Tongue (tissue), 3 donors: ENCODE measurements at places on chromosomes 3 and 15. TPM values are rescaled to one million over a fixed set of nuclear protein-coding genes. Genes with fewer than 3 reads are reported as not detected.
A peak's percentile ranks its signal among the peaks of the same experiment; 100 is the strongest.

RTP3 gene
- not detected for total RNA-seq

HTR3E gene
- not detected for total RNA-seq

PRSS50 gene
- total RNA-seq, result not detected

- peak; percentile 38 for DNase-seq
Observed at GRCh38 chr3:195221015-195221853, 49.7 kb downstream of the XXYLT1 start.

DNA sequence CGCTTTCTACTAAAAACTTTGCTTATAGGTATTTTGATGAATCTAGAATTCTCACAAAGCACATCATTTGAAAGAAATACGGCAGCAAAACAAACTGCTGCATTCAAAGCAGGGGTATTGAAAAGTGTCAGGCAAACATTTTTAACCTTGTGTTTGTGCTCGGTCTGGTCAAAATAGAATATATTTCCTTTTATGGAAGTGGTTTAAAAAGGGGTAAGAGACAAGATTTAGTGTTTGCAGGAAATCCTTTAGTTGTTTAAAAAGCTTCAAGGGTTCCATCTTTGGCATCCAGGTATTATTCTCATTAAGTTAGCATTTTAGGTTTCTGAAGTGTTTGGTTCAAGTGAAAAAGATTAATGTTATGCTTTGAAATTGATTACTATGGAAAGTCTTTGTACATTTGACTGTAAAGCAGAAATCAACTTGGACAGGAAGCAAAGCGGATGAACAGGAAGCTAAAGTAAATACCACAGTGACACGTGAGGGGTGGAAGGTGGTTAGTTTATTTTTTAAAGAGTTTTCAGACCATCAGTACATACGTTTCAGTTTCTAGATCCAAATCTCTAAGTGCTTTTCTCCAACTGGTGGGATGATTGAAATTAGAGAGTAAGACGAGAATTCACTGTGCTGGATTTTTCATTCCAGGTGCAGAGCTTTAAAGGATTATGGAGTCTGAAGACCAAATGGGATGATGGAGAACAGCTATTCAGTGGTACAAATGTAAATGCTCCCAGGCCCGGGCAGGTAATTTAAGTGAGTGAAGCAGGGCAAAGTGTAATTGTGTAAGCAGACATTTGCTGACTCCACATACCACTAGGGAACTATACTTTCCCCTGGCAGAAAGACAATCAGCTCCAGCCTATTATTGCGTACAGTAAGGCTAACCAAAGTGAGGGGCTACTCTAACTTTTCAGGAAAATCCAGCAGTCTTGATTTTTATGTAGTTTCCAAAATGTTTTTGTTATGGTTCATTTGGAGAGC is 341.8 kb upstream of the TBL1XR1 start:
- peak; percentile 42 for DNase-seq

- peak; percentile 64 for DNase-seq
Observed at GRCh38 chr15:75640483-75641178, 607 bp upstream of the IMP3 start.

DNA sequence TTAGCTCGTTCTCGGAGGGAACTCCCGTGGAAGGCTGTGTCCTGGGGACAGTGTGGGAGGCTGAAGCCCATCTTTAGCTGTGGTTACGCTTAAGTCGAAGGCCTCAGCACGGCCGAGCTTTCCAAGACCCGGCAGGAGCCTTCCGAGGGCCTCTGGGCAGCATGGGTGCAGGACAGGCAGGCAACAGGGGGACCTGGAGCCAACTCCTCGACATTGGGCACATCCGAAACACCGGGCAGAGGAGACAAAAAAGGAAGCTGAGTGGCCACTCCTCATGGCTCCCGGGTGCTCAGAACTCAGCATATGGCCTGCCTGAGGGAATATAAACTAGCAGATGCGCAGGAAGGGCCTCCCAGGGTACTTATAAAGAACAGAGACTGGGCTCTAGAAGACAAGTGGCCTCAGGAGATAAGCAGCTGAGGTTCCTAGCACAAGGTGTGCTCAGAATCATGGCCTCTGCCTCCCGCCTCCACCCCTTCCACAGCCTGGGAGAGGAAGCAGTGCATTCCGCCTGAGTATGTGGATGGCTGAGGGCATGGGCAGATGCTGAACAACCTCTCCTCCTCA is 34.1 kb downstream of the ABTB1 start:
- no peak for DNase-seq

CCDC66 gene
- total RNA-seq, result 28.5 TPM

DNA sequence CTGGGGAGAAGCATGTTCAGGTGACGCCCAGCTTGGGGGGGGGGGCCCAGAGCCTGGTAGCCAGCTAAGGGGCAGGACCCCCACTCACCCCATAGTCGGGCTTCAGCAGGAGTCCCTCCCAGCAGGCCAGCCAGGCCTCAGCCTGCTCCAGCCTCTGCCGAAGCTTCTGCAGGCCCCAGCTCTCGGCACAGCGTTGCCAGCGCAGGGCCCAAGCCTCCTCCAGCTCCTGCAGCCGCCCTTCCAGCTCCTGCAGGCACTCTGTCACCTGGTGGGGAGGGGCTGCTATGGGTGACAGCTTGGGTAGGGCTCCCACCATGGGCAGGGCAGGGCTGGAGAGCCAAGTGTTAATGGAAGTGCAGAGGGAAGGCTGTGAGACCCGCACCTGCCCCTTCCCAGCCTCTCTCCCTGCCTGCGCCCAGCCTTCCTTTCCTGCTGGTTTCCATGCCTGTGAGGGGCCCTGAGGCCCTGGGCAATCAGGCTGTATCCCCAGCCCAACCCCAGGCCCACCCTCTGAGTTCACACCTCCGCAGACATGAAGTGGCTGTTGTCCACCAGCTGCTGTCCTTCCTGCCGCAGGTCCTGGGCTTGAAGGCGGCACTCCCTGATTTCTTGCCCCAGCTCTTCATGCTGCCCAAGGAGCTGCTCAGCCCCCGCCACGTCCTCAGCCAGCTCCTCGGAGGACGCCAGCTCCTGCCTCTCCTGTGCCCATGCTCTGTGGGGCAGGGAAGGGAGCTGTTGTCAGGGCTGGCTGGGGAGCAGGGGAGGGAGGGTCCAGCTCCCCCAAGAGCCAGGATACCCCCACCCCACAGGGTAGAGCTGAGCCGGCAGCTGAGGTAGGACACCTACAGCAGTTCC is 14.3 kb downstream of the PLA2G4B start:
- DNase-seq, result no peak

ARGFX gene
- total RNA-seq, result not detected

DCBLD2 gene
- 42.6 TPM for total RNA-seq

DNA sequence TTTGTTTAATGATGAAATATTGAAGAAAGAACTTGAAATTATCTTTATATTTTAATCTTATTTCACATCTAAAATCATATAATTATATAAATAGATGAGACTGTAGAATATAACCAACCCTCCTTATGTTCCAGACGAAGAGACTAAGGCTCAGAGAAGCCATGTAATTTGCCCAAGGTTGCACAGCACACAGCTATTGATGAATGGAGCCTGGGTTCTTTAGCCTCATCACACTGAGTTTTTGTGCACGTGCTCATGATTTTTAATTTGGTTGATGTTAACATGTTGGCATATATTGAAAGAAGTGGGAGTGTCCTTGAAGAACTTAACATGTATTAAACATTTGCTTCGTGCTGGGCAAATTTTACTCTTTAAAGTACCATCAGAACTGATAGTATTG is 151.6 kb downstream of the FNDC3B start:
- DNase-seq, result no peak

GRCh38 chr3:107512108-107512507 is 10.7 kb upstream of the BBX start:
- no peak for DNase-seq

- no peak for DNase-seq
Observed at GRCh38 chr3:43692085-43692855, 1.5 kb downstream of the ABHD5 start.
